ENCODE measurements at places on chromosomes 1 and 21.

GRCh38 chr1:248576260-248576980, 1.9 kb upstream of the OR2T34 start:
- DNase-seq, result no peak

- peak; percentile 69 for DNase-seq
Measured at GRCh38 chr1:68116643-68117235, 66.3 kb upstream of the DIRAS3 start.

DNA sequence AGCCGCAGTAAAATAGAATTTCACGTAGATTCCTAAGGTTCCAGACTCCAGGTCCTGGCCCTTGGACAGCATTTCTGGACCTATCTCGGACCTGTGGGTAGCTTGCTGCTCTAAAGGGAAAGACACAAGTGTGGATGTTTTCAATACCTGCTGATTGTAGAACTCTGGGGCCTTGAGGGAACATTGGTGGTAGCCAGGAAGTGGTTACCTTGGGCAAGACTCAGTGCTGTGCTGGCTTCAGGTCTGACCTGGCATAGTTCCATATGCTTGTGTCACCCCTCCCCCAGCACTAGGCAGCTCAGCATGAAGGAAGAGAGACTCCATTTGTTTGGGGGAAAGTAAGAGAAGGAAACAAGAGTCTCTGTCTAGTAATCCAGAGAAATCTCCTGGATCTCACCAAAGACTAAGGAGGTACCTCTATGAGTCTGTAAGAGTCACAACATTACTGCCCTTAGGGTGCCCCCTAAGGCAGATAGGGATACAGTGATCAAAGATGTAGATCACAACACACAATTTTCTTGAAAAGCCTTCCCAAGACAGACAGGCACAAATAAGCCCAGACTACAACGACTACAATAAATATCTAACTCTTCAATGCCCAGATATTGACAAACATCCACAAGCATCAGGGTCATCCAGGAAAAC, 398.8 kb downstream of the TGFB2 start:
- DNase-seq, result no peak

DNA sequence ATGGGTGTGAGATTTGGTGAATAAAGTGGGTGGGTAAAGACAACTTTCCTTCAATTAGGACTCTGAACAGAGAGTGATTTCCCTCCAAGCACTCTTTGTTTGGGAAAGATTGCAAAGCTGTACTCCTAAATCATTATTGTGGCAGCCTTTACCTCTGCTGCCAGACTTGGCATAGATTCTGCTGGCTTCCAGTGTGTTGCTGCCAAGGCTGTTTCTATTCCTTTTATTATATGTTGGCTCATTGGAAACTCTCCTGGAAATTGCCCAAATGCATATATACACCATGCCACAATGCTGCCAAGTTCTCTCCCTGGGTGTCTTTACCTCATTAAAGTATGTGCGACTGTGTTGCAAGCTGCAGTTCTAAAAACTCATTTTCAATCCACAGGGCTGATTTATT, 668.0 kb downstream of the MRPL39 start:
- DNase-seq, result no peak

DNA sequence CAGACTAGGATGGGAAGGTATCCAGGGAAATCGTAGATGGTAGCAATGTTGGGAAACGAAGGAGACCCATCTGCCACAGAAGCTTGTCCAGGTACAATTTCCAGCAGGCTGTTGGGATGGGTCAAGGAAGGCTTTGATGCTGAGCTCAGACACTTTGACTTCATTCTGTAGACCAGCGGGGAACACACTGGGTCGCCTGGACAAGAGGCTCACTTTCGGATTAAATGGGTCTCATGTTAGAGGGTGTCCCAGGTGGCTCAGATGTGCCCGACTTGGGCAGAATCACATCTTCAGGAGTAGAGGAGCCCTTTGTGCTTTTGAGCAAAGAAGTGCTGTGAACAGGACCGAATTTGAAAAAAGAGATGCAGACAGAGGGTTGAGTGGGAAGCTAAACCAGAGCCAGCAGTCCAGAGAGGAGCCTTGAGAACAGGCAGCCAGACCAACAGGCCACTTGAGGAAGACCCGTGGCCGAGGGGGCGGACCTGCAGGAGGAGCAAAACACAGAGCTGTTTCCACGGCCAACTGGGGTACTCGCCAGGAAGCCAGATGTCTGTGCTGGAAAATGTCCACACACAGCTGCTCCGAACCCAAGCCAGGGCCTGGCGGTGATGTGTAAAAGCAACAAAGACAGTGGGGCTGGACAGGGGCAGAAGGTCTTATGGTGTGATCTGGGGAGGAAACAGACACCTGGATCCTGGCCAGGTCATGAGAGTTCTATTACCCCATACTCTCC, 146.9 kb downstream of the AJAP1 start:
- DNase-seq, result peak; percentile 92

- no peak for DNase-seq
Measured at GRCh38 chr1:228154021-228154669, 4.4 kb downstream of the GJC2 start.

GRCh38 chr1:32757213-32757895, 54.8 kb upstream of the SYNC start:
- no peak for DNase-seq

DNA sequence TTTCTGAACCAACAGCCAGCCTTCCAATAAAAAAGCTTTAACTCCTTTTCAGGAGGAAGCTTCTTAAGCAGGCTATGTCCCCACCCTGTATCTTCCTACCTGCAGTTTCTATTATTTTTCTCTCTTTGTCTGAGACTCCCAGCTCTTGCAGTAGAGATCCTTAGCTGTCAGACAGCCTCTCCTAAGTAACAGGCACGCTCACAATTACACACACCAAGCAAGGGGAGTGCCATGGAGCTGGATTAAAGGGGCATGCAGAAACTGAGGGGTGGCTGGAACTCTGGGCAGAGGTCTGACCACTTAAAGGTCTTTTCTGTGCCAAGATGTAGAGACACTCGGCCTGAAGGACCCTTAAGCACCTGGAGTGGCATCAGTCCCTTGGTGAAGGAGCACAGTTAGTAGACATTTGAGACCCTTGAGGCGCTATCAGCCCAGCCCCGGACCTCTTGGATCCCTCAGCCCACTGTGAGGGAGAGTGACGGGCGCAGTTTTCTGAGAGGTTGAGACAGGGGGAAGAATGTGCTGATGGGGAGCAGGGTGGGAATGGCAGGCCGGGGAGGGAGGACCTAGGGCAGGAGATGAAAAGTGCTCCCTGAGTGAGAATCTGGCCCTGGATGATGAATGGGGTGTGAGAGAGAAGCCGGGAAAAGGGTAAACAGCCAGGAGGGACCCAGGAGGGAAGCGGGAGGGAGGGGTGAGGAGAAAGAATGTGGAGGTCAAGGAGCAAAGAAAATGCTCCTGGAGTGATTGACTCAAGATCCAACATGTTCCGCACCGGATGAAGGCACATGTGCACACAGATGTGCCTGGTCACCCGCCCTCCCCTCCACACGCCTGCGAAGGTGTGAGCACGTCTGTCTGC, 13.3 kb downstream of the PLXNA2 start:
- no peak for DNase-seq

All from femur (tissue), 1 donor.